Activated CD8-positive, alpha-beta memory T cell treated with anti-CD3 and anti-CD28 coated beads for 1 hour (primary cell): ENCODE measurements at places on chromosomes 6 and 20.

DNA sequence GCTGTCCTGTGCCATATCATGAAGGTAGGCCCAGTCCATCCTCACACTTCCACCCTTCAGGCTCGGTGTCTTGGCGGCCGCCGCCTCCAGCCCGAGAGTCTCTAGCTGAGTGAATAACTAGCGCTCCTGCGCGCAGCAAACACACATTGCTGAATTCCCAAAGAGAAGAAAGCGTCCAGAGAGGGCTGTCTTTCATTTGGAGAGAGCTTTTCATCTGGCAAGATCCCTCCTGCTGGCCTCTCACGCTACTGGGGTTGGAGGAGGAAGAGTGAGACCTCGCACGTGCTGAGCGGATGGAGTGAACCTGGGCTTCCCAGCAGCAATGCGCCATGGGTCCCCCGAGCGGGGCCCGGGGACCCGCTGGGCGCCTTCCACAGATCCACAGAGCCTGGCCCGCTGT lies 73.2 kb downstream of the NCR2 start:
- DNase-seq: no peak

DNA sequence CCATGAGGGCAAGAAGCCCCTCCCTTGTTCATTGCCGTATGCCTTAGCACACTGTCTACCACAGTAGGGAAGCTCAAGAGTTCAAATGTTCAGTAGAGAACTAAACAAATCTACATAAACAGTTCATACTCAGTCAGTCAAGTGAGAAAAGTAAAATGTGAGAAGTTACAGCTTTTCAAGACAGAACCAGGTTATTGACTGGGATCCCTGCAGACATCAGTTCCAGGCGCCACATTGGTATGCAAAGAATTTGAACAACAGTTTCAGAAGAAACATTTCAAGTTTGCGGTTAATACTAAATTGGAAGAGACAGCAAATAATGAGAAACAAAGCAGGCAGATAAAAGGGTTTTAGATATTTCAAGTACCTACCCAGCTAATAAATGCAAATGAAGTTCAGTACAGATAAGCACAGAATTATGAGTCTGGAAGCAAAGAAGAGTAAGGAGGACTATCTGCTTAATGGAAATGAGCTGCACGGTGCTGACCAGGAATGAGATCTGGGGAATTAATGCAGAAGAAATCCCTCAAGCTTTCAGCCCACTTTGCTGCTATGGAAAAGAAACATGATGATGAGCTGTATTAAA lies 246.2 kb downstream of the HACE1 start:
- DNase-seq: no peak

DNA sequence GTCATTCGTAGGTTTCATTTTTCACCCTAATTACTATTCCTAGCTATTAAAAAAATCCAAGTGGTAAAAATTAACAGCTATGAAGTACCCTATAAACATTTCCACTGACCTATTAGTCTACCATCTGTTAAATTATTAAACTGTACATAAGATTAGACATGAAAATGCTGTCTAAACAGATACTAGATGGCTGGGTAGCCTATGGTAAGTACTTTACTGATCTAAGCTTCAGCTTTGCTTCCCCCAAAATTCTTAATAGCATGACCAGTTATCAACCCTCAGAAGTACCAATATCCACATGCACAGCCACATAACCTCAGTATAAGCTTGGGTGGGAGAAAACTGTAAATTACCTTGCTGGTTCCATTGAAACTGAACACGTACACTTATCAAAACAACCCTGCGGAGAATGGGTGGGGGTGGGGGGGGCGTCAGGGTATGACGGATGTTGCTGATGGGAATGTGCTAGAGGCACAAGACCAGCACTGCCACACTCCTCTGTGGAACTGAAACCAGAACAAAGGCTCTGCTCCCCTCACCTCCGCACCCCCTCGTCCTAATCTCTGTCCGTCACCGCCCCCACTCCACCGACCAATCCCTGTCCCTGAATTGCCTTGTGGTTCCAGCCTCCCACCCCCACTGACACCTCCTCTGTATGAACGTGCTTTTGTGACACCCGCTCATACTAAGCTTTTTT lies 45.3 kb downstream of the B4GALT5 start:
- DNase-seq: peak; percentile 35

DNA sequence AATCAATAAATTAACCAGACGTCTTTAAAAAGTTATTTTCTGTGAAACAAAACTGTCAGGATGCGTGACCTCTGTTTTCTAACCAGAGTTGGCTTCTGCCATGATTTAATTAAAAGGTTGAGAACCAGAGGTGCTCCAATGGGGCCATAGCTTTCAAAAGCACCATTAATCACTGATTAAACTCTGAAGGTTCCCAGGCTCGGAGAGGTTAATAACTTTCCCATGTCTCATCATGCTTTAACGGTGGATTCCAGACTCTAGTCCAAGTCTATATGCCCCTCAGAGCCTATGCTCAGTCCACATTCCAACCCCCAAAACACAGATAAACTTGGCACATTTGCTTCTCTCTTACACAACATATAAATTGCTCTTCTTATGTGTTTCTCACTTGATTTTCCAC lies 95.5 kb downstream of the SNAP91 start:
- no peak for DNase-seq

GRCh38 chr20:20736303-20736702 lies 23.9 kb upstream of the RALGAPA2 start:
- no peak for DNase-seq

DNA sequence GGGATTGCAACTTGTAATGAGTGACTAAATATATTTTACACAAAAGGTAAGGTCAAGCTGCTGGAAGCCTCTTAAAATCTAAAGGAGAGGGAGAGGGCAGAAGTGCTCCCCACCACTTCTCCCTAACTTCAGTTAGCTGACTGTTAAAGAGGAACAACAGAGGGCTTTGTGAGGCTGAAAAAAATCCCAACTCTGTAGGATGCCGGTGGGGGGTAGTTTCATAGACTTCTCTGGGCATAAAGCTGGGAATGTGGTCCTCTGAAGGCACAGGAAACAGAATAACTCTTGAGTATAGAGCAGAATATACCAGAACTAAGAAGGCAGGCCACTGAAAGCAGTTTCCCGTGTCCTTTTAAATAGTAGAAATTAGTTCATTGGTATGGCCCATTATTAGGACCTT lies 71.6 kb downstream of the KIF6 start:
- no peak for DNase-seq

DNA sequence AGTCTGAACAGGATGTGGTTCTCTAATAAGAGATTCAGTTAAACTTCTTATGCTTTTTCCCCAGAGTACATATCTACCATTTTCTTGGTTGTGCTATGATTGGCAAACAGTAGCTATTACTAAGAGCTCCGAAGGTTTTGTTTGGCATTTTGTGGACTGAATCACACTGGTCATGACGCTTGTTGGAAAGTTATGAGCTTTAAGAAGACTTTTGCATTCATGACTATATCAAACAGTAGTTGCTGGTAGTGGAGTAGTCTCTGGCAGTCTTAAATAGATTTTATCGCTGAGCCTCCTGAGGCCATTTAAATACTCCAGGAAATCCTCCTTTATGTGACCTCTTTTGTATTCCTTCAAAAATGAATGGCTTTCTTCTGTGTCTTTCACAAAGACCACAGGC lies 40.8 kb downstream of the CCDC170 start:
- DNase-seq: no peak

GRCh38 chr20:48282591-48283228 lies 497.4 kb upstream of the SULF2 start:
- DNase-seq: no peak

DNA sequence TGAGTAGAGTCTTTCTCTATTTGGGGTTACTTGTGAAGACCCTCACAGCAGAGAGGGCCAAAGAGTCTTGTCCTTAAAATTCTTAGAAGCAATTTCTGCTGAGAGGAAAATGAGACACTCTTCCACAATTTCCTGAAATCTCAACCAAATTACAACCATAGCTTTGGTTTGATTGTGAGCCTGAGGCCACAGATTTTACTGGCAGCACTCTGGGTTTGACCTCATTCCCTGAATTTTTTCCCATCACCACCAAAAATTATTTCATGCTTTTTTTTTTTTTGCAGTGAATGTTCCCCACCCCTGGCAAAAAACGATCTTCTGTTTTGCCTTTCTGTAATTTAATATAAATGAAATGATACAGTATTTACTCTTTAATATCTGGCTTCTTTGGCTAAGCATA lies 125.5 kb downstream of the THEMIS start:
- no peak for DNase-seq

DNA sequence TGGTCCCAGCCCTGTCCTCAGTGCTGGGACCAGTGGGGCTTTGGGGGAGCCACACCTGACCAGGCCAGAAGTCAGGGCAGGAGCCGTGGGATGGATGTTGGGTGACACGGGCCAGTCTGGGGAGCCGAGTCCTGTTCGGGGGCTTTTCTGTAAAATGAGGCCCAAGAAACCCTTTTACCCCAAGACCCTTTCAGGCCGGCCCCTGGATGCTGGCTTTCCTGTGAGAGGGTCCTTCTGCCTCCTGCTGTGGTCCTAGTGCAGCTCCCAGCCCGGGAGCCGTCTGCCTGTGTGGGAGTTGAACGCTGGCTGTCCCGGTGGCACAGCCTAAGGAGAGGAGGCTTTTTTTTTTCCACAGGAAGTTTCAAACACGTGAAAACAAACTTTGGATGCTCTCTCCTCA lies 123.2 kb downstream of the TMEM242 start:
- no peak for DNase-seq

GRCh38 chr6:137043710-137044365 lies 927 bp downstream of the IL20RA start:
- no peak for DNase-seq

- no peak for DNase-seq
These were observed 507.9 kb downstream of the CDH26 start for GRCh38 chr20:60465993-60466686.

DNA sequence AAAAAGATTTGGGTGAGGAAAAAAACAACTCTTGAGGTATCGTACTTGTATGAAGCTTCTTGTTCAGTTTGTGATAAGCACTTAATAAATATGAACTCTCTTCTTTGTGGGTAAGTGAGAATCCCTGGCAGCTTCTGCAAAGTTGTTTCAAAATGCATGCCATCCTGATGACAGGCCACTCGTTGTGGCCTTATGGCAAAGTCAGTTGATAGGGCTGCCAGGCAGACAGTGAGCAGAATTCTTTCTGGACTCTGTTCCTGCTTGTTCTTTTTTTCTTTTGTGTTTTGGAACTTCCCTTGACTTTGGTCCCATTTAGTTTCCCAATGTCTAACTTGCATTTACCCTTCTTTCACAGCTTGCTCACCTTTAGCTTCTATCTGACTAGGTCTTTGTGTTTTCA lies 983.5 kb upstream of the FLRT3 start:
- no peak for DNase-seq

DNA sequence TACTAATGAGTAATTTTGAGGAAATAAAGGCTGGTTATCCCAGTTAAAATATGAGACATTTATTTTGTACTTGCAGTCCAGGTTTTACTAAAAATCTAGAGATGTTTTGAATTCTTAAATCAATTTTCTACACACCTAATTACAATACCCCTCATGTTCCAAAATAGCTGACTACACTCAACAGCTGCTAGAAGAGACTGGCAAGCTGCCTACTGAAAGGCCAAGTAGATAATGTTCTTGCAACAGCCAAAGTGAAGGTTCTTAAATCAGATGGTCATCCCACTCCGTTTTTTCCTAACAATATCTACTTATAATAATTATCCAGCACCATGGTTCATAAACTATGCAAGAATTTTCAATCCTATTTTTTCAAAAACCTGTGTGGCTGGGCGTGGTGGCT lies 69.0 kb downstream of the DTNBP1 start:
- DNase-seq: no peak
